Cardiac muscle cell (in vitro differentiated cells and primary cell): ENCODE measurements at places on chromosomes 6 and 20. TPM values are rescaled to one million over a fixed set of nuclear protein-coding genes. Genes with fewer than 3 reads are reported as not detected.

DNA sequence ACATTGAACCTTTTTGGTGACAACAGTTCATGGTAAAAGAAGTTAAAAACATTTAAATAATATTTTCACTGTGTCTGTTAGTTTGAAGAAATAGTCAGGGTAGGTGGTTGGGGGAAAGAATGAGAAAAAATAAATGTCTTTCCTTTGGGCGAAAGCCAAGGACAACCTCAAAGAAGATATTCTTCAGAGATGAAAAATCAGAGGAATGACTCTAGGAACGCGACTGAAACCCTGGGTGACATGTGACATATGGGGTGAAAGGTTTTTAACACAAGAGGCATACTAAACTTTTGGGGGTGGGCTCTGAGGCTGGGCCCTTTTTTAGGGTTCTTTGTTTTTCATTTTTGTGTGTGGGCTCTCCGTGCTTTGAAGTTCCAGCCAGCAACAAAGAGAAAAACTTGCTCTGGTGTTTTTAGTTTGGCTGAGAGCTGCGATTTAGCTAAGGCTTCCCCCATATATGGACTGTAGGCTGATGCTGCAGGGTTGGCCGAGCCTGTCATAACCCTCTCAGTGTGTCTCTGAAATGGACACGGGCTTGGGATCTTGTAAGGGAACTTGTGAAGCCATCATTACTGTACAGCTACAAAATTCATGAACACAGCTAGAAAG, 610.1 kb upstream of the ARID1B start:
- no peak overlapping the region for H3K4me3 ChIP-seq
- no peaks in the 10 kb centered on the region for H3K4me1 ChIP-seq
- no peak for DNase-seq
- no peak overlapping the region for H3K27ac ChIP-seq

GRCh38 chr6:113049190-113049589, 702.1 kb downstream of the RFPL4B start:
- DNase-seq, result no peak
- no peaks in the 10 kb centered on the region for H3K4me1 ChIP-seq
- no peak overlapping the region for H3K27ac ChIP-seq
- no peaks in the 10 kb centered on the region for H3K36me3 ChIP-seq
- H3K27me3 ChIP-seq, result no peaks in the 10 kb centered on the region

DNA sequence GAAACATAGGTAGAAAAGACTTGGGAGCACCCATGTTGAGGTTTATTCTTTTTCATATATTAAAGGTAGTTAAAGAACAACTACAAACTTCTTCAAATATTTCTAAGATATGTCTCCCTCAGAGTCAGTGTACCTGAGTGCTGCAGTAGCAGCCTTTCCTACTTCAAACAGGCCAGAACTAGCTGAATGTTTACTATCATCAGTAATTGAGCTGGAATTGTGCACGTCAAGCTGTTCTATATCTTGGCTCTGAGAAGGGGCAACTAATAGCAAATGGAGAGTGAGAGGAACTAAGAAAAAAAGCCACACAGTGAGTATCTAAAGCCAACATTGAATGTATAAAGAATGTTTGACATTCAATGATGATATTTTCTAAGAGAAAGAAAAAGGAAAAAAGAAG, 21.7 kb downstream of the MTCL3 start:
- no peaks in the 10 kb centered on the region for H3K36me3 ChIP-seq
- no peaks in the 10 kb centered on the region for H3K4me1 ChIP-seq
- no peak overlapping the region for H3K27ac ChIP-seq
- H3K4me3 ChIP-seq, result no peak overlapping the region
- DNase-seq, result no peak

- H3K27me3 ChIP-seq, result no peaks in the 10 kb centered on the region
- DNase-seq, result peak; percentile 78
- H3K4me3 ChIP-seq, result no peak within 1 kb of the TSS
These were observed at the start of gene ANGPT4 for GRCh38 chr20:916125-916799. ANGPT4 (minus strand) TSS chr20:916334; CDS start chr20:916214, 120 bp downstream.

DNA sequence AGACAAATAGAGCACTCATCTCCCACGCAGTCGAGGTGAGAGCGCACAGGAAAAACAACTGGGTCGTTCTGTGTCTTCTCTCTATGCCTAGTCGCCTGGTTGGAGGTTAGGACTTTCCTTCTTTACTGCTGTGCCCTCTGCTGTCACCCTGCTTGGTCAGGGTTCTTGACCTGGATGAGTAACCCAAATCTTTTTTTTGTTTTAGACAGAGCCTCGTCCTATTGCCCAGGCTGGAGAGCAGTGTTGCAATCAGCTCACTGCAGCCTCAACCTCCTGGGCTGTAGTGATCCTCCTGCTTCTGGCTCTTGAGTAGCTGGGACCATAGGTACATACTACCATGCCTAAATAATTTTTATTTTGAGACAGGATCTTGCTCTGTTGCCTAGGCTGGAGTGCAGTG, 24.5 kb downstream of the PRPF6 start:
- no peak overlapping the region for H3K27ac ChIP-seq
- no peaks in the 10 kb centered on the region for H3K27me3 ChIP-seq
- no peak for DNase-seq
- peaks cover 27% of the 10 kb centered on the region for H3K36me3 ChIP-seq
- no peak overlapping the region for H3K4me3 ChIP-seq

DNA sequence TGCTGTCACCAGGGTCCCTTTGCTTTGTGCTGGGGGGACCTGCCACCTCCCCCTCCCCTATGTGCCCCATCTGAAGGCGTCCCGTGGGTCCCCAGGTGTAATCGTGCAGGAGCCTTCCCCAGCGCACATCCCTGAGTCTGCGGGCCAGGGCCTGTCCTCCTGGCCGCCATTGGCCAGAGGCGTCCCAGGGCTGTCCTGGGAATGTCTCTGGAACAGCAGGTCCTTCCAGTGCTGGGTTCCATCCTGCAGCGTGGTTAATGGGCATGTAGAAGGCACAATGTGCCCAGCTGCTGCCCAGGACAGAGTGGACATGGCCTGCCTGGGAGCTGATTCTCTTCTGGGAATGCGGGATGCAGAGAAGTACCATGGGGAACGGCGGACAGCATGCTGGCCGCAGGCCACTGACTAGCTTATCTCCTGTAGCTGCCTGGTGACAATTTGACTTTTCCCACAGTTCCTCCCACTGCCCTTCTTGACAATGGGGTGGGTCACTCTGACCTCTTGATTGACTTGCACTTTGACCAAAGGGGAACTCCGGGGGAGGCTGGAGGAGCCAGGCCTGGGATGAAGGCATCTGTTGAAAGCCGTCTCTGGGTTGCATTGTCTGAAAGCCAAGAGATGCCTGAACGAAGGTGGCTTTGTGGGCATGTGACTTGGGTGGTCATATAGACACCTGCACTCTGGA, 64.0 kb downstream of the CTCFL start:
- no peaks in the 10 kb centered on the region for H3K36me3 ChIP-seq
- H3K4me3 ChIP-seq, result no peak overlapping the region
- H3K27ac ChIP-seq, result peak overlapping the region; percentile 92
- H3K4me1 ChIP-seq, result peaks cover 34% of the 10 kb centered on the region

DNA sequence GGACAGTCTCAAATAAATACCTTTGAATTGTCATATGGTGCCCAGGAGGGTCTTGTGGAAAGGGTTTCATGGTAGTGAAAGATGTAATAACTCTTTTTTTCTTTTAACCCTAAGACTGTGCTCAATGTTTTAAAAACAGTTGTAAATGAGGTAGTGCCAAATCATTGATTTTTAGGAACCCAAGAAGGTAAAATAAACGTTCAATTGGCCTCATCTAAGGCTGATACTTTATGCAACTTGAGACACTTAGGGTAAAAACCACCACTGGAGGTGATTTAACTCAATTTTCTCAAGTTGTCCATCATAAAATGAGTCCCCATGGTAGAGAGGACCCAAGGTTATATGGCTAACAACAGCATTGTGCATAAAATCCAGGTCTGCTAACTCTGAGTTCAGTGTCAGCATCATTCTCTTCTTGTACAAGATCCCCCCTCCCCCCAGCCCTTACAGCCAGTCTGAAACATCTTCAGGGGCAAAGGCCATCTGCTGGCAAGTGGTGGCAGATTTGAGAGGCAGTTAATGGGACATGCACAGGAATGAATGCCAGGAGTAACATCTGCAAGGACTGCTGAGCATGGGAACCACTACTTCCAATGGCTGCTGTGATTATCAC, 244.4 kb downstream of the GMPR start:
- peaks cover 21% of the 10 kb centered on the region for H3K4me1 ChIP-seq
- no peak for DNase-seq
- H3K36me3 ChIP-seq, result no peaks in the 10 kb centered on the region
- H3K27me3 ChIP-seq, result no peaks in the 10 kb centered on the region
- H3K27ac ChIP-seq, result peak overlapping the region; percentile 80
- H3K4me3 ChIP-seq, result no peak overlapping the region

GRCh38 chr6:151279891-151280290, 40.1 kb downstream of the AKAP12 start:
- no peak for DNase-seq
- H3K4me3 ChIP-seq, result no peak overlapping the region
- H3K4me1 ChIP-seq, result peaks cover 5% of the 10 kb centered on the region
- H3K27me3 ChIP-seq, result no peaks in the 10 kb centered on the region
- no peak overlapping the region for H3K27ac ChIP-seq

DNA sequence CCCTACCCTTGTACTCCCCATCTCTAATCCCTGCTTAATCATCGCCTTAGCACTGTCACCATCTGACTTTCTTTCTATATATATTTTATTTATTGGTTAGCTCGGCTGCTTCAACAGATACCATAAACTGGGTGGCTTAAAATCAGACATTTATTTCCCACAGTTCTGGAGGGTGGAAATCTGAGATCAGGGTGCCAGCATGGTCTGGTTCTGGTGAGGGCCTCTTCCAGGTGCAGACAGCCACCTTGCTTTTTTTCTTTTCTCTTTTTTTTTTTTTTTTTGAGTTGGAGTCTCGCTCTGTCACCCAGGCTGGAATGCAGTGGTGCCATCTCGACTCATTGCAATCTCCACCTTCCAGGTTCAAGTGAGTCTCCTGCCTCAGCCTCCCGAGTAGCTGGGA, 127.5 kb upstream of the ESR1 start:
- no peak overlapping the region for H3K27ac ChIP-seq
- H3K27me3 ChIP-seq, result no peaks in the 10 kb centered on the region
- no peaks in the 10 kb centered on the region for H3K36me3 ChIP-seq
- DNase-seq, result no peak
- no peaks in the 10 kb centered on the region for H3K4me1 ChIP-seq

DNA sequence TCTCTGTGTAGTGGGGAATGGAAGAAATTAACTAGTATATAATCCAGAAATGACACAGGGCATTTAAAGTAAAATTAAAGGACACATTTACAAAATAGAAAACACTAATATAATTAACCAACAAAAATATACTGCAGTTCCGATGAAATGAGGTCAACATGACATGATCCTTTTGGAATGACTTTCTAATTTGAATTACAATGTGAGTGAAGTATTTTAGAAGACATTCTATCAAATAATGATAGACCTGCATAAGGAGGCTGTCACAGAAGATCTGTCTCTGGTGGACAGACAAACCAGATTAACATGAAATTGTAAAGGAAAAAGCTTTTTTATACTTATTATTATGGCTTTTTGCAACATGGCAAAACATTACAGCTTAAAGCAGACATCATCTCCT, 100.6 kb upstream of the FAM184A start:
- H3K4me1 ChIP-seq, result peaks cover 7% of the 10 kb centered on the region
- no peak for DNase-seq
- no peak overlapping the region for H3K27ac ChIP-seq
- no peak overlapping the region for H3K4me3 ChIP-seq
- no peaks in the 10 kb centered on the region for H3K27me3 ChIP-seq

DNA sequence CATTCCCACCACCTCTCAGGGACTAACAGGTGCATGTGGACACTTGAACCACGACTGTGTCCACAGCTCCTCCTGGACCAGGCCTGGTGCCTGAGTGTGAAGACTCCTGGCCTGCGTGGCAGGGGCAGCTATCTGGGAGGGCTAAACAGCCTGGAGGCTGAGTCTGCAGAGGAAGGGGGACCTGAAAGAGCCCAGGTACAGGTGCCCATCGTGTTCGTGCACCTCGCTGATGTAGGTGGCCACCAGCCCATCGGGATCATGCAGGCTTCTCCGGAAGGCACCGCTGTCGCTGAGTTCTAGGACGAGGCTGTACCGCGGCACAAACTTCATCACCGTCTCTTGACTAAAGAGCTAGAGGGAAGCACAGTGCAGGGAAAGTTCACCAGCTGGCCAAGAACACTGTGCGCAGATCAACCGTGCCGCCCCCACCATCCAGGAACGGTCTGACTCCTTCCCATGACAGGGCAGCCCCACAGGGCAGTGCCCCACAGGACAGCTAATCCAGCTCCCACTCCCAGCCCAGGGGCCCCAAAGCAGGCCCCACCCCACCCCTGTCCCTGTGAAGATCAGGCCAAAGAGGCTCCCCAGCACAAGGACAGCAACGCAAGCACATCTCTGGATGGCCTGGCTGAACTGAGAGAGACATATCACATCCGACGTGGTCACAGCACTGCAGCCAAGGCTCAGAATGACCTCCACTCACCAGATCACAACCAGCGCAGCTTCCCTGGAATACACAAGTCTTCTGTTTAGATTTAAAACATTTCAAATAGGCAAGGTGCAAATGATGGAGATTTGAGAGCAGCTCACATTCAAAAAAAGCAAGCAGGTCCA, 14.8 kb downstream of the CST7 start:
- H3K4me1 ChIP-seq, result no peaks in the 10 kb centered on the region
- no peak overlapping the region for H3K4me3 ChIP-seq
- DNase-seq, result no peak
- H3K27ac ChIP-seq, result no peak overlapping the region
- H3K27me3 ChIP-seq, result no peaks in the 10 kb centered on the region

- no peaks in the 10 kb centered on the region for H3K36me3 ChIP-seq
- DNase-seq, result peak; percentile 40
- H3K4me3 ChIP-seq, result no peak overlapping the region
- H3K27me3 ChIP-seq, result no peaks in the 10 kb centered on the region
- peaks cover 23% of the 10 kb centered on the region for H3K4me1 ChIP-seq
These were observed 18.2 kb downstream of the PPARD start for GRCh38 chr6:35360349-35361138.

DNA sequence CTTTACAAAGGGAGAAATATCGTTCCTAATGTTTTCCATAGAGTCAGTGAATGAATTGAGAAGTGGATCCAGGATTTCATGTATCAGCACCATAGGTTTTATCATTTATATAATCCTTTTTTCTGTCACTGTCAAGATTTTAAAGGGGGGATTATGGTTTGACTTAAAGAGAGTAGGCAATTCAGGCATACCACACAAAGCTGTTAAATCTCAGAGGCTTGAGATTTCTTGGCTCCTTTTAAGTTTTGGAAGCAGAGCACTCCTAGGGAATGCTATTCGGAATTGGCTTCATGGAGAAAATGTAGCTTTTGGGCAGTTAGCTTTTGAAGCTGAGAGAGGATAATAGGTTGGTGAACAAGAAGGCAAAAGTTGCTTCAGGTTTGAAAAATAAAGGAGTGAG, 274.7 kb downstream of the SOX4 start:
- DNase-seq, result no peak
- H3K36me3 ChIP-seq, result no peaks in the 10 kb centered on the region
- peak overlapping the region; percentile 43 for H3K27ac ChIP-seq
- peaks cover 14% of the 10 kb centered on the region for H3K4me1 ChIP-seq
- H3K27me3 ChIP-seq, result no peaks in the 10 kb centered on the region

MYB gene
- 0.21 and 0.56 TPM in 2 replicates for total RNA-seq

DUSP15 gene
- 20.3 and 23.6 TPM in 2 replicates for total RNA-seq

WFDC5 gene
- total RNA-seq, result not detected in 2 replicates

MAS1 gene
- total RNA-seq, result not detected in 2 replicates

PLCB1 gene
- total RNA-seq, result 9.0 and 17.6 TPM in 2 replicates

SNAP25 gene
- 1.9 and 4.0 TPM in 2 replicates for total RNA-seq

SLC13A3 gene
- 2.5 and 3.9 TPM in 2 replicates for total RNA-seq

GFOD1 gene
- 16.2 and 27.4 TPM in 2 replicates for total RNA-seq

SPATA25 gene
- total RNA-seq, result 35.9 and 42.8 TPM in 2 replicates

SRMS gene
- not detected in 2 replicates for total RNA-seq
